Activated T-helper 1 cell treated with Interleukin-2 at 50 U/mL for 16 hours (primary cell): ENCODE measurements at places on chromosomes 2 and 18.

DNA sequence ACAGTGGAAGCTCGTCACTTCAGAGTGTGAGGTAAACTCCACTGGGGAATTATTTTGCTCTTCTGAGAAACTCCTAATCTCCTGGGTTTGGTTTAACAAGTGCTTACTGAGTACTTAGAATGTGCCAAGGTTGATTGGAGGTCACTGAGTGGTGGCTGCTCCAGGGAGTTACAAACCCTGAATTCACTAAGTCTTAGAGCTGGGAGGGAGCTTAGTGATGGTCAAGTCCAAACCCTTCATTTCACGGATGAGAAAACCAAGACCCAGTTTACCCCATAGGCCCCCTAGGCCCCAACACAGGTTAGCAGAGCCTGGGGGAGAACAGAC is 52.0 kb downstream of the SLC4A5 start:
- no peak for DNase-seq

- no peak for DNase-seq
These were observed 701.9 kb upstream of the LINC00305 start for GRCh38 chr18:64850791-64851190.

DNA sequence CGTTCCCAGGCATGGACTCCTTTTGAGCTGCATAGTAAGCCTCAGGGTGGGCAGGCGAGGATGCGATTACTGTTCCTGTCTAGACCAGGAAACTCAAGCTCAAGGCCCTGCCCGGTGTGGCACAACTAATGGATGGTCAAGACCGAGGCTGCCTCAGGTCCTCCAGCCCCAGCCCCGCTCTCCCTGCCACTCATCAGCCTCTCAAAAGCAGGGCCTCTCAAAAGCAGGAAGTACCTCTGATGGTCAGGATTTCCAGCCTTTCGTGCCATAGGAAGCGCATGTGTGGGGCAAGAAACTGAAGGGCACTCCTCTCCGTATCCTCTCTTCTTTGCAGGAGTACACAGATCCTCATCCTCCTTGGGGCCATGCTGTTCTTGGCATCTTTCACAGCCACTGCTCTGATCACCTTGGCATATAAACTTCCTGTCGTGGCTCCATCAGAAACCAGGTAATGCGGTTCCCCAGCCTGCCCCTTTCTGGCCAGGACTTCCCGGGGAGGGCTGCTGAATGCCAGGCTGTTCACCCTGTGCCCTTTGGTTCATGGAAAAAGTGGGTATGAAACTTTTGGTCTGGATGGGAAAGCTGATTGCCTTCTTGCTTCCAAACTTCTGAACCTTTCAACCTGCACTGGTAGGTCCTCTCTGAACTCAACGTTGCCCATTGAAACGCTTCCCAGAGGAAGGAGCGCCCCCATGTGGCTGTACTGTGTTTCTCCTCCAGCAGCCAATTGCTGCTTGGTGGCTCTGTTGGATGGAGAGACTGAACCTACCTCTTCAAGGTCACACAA is 82.8 kb upstream of the SEC11C start:
- DNase-seq: peak; percentile 7

DNA sequence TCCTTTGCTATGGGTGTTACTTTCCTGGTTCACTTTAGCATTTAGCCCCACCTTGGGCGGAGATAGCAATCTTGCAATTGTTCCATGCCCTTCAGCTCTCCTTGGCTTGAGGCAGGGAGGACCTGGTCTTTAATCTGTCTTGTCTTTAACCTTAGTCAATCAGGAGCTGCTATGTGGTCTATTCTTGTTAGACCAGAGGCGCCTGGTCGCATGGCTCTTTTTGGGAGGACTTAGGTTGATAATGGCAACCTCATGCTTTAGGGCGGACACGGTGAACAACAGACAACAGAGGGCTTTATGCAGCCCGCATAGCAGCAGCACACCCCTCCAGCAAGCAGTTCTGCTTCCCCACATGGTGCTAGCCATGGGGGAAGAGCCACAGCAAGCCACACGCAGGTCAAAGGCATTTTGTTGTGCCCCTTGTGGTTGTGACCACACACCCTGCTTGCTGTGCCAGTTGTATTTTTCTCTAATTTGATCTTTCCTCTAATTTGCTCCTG is 17.7 kb upstream of the ZDBF2 start:
- no peak for DNase-seq

- no peak for DNase-seq
These were observed 215.3 kb upstream of the APCDD1 start for GRCh38 chr18:10239103-10239502.

- no peak for DNase-seq
These were observed 489.8 kb downstream of the ADCYAP1 start for GRCh38 chr18:1394426-1394825.

DNA sequence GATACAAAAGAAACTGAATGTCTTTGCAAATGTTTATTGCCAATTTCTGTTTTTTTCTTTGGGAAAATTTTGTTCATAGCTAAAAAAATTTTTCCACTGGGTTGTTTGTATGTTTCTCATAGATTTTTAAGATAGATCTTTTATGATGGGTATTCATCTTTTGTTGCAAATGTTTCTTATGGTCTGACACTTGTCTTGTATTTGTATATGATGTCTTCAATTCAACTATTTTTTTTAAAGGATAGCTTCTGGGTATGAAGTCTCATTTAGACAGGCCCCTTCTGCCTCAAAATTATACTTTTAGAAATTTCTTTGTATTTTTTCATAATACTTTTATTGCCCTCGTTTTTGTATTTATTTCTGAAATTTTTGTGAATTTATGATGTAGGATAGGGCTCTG is 73.8 kb downstream of the KCTD1 start:
- no peak for DNase-seq

DNA sequence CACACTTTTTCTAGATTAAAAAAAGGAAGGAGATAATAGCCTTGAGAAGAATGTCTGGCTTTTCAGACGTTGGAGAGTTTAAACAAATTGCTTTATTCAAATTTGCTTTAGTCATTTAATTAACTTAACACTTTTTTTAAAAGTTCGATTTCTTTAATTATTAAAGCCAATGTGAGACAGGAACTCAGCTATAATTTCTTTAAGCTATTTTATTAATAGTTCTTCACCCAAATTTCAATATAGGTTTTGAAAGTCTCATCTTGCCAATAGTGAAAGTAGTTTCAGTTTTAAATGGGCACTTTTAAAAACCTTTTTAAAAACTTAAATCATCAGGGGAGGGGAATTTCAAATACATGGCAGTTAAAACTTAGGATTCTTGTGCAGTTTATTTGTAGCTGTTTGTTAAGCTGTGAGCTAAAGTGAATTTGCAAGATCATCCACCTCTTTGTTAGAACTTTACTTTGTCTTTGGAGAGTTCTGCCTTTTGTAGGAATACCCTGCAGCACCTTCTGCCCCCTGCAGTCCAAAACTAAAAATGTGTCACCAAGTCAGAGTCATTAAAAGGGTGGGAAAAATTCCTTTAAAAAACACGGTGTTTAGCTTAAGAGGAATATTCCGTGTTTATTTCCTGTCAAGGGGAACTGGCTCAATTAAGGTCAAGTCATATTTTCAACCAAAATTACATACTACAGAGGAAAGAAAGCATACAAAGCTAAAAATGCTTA is 4.6 kb downstream of the TGIF1 start:
- DNase-seq: no peak

- DNase-seq: no peak
These were observed 110.6 kb downstream of the WDSUB1 start for GRCh38 chr2:159175927-159176326.

DNA sequence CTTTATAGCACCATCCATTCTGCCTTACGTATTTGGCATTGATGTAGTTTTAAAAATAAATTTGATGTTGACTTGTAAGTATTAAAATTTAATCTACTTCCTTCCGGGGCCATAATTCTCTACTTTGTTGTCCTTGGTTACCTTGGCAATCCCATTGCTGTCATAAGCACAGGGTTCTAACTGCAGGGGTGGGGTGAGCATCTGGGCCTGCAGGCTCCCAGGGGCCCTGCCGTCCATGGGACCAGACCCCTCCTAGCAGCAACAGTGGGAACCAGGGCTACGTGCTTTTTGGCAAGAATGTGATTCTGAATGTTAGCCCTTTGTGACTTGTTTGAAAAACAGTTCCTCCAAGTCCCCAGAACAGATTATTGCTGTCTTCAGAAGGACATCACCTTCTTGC is 4.9 kb downstream of the ASAP2 start:
- no peak for DNase-seq

GRCh38 chr2:8659735-8660492 is 21.9 kb upstream of the ID2 start:
- no peak for DNase-seq

GRCh38 chr2:174778085-174778981 is 14.1 kb upstream of the CHRNA1 start:
- peak; percentile 61 for DNase-seq

GRCh38 chr2:102783506-102784183 is 21.8 kb downstream of the TMEM182 start:
- DNase-seq: no peak

DNA sequence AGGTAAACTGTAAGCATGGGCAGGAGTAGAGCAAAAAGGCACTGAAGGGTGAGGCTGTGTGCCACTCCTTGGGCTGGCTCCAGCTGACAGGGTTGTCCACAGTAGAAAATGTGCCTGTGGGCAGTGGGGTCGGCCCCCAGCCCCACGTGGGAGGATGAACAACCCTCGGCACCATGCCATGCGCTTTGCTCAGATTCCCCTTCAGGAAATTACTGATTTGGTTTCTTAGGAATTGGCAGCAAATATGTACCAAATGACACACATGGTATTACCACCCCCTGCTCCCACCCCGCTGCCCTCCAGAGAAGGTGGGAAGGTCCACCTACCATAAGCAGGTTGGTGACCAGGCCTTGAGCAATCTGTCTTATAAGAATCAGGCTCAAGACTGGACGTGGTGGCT is 13.6 kb downstream of the ADCY3 start:
- no peak for DNase-seq

DNA sequence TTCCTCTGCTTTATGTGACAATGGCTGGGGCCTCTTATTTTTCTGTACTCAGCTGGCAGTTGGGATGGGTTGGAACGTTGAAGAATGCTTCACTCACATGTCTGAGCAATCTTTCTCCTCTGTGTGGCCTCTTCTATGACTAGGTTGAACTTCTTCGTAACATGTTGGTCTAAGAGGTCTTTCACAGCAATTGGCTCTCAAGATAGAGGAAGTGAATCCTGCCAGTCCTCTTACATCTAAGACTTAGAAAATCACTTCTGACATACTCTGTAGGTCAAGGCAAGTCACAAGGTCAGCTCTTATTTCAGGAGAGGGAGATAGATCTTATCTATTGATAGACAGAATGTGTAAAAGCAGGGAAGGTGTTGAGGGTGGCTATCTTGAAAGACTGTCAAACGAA is 174.1 kb downstream of the NYAP2 start:
- no peak for DNase-seq

- DNase-seq: no peak
These were observed 956.3 kb upstream of the SLC39A10 start for GRCh38 chr2:194700726-194701125.

- no peak for DNase-seq
These were observed 53.6 kb upstream of the SERTAD2 start for GRCh38 chr2:64707276-64707675.

DNA sequence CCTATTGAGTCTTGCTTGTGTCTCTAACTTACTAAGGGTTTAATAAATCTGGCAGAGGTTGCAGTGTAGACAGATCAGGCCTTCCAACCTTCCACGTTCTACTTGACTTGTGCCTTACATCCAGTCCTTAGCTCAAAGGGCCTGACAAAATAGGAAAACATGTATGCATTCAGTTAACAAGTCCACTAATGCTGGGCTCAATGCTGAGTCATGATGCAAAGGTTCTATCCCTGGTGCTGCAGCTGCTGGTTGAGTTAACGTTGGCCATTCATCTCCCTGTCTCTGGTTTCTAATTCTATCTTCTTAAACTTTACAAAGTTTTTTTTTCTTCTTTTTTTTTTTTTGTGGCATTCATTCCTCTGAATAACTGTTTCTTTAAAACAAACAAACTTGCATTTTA is 46.3 kb upstream of the ITGB6 start:
- DNase-seq: no peak

GRCh38 chr2:40668425-40668824 is 216.5 kb upstream of the SLC8A1 start:
- DNase-seq: no peak

DNA sequence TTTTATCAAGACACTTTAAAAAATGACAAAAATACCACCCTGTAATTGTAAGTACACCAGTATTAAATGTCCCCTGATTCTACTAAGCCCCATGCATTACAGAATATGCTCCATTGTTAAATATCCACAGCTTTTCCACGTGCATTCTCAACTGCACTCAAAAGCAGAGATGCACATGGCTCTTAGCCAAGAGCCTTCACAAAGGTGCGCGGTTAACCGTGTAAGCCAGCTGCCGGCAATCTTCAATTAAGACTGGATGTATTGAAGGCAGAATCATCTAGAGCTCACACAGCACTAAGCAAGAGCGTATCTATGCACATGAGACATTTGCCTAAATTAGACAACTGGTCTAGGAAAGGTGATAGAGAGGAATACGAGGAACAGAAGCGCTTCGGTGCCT is 278.3 kb downstream of the NAPG start:
- no peak for DNase-seq

DNA sequence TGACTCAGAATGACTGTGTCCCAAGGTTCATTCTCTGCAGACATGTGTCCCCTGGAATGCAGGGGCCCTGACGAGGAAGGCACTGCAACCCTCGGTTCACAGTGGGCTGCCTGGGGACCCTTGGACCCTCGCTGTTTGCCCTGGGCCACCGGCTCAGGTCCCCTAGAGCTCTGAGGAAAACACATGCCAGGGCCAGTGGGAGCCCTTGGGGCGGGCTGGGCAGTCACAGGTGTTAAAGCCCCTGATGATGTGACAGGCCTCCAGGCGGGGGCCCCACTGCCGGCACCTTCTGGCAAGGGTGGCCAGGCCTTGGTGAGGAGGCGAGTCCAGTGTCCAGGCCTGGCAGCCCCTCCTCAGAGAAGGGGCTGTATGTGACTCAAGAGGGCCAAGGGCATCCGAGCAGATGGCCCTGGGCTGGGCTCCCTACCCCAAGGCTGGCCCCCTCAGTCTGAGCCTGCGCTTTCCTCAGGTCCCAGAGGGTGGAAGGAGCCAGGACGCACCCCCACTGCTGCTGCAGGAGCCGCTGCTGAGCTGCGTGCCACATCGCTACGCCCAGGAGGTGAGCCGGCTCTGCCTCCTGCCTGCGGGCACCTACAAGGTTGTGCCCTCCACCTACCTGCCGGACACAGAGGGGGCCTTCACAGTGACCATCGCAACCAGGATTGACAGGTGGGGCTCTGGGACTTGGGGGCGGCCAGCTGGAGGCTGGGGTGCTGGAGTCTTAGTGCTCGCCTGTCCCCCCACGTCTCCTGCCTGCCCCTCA is 11.1 kb downstream of the CAPN10 start:
- DNase-seq: no peak

DNA sequence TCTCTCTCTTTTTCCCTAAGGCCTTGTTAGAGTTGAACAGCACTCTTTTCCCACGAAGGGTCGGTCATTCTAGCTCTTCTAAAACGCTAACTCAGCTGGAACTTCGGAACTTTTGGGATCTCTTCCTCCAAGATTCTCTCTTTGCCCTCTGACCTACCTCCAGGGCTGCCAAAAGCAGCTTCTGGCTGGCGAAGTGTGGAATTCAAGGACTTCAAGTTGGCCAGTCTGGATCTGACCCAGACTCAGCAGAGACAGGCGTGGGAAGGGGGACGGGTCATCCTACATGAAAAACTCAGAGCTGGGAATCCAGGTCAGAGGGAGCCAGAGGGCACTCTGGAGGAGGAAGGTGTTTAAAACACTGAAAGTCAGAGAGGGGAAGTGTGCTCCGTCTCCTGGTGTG is 305.5 kb upstream of the HDAC4 start:
- no peak for DNase-seq
